Stimulated activated effector memory CD8-positive, alpha-beta T cell treated with anti-CD3 and anti-CD28 coated beads, Interleukin-12 subunit alpha, Interleukin-12 subunit beta, amount 100 ng/mL, for 72 hours (primary cell): ENCODE measurements at places on chromosomes 5 and 9.
A peak's percentile ranks its signal among the peaks of the same experiment; 100 is the strongest.

GRCh38 chr5:141121563-141121962 is at the start of gene PCDHB4:
Gene PCDHB4 (plus strand): TSS chr5:141121818. CDS start chr5:141121999, 181 bp downstream.
- no peak for DNase-seq

- DNase-seq, result no peak
Measured at GRCh38 chr5:35859101-35859661, 2.5 kb downstream of the IL7R start.

DNA sequence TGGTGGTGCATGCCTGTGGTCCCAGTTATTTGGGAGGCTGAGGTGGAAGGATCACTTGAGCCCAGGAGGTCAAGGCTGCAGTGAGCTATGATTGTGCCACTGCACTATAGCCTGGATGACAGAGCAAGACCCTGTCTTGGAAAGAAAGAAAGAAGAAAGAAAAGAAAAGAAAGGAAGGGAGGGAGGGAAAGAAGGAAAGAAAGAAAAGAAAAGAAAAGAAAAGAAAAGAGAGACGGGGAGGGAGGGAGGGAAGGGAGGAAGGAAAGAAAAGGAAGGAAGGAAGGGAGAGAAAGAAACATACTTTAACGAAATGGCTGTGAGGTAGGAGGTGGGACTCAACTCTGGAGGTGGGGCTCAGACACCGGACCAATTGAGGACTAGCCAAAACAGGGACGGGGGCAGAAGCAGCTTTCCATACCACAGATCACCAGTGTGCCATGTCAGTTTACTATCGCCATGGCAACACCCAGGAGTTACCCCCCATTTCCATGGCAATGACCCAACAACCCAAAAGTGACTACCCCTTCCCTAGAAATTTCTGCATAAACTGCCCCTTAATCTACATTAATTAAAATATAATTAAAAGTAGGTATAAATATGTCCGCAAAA is 21.3 kb downstream of the PTGES start:
- no peak for DNase-seq

GRCh38 chr9:72743836-72744235 is 209.0 kb downstream of the ALDH1A1 start:
- DNase-seq, result no peak

GRCh38 chr9:22405869-22406659 is 40.6 kb upstream of the DMRTA1 start:
- no peak for DNase-seq

DNA sequence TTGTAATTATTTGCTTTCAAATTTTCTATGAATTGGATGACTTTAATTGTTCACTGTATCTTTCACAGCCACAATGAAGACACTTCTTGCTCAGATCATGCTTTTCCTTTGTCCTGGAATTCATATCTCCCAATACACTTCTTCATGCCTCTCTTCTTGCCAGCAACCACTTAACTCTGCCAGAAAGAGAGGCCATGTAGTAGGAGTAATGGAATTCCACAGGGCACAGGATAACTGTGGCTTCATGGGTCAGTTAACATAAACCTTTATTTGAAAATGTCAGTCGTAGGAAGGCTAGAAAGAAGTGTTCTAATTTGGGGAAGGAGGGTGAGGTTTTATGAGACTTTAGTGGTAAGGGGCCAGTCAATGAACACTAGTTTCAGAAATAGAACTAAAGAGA is 190.3 kb downstream of the TMEM167A start:
- no peak for DNase-seq

- DNase-seq, result no peak
Measured at GRCh38 chr5:11477786-11478185, 426.5 kb downstream of the CTNND2 start.

DNA sequence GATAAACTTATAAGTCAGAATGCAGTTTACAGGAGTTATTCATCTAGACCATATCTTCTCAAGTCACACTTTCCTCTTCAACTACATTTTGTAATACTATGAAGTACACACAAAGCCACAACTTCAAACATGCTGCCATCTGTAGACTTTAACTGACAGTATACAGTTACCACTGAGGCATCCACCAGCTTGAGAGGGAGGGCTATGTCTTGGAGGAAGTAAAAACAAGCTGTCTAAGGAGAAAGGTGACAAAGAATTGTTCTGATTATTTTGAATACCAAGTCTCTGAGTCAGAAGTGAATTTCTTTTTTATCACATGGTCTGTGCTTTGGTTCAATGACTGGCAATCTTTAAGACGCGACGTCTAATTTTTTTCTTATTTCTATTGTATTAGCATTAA is 97.6 kb upstream of the CDH10 start:
- DNase-seq, result no peak

GRCh38 chr5:91121347-91121993 is 261.6 kb downstream of the ARRDC3 start:
- no peak for DNase-seq

GRCh38 chr5:36373527-36374086 is 71.9 kb upstream of the RANBP3L start:
- DNase-seq, result no peak

DNA sequence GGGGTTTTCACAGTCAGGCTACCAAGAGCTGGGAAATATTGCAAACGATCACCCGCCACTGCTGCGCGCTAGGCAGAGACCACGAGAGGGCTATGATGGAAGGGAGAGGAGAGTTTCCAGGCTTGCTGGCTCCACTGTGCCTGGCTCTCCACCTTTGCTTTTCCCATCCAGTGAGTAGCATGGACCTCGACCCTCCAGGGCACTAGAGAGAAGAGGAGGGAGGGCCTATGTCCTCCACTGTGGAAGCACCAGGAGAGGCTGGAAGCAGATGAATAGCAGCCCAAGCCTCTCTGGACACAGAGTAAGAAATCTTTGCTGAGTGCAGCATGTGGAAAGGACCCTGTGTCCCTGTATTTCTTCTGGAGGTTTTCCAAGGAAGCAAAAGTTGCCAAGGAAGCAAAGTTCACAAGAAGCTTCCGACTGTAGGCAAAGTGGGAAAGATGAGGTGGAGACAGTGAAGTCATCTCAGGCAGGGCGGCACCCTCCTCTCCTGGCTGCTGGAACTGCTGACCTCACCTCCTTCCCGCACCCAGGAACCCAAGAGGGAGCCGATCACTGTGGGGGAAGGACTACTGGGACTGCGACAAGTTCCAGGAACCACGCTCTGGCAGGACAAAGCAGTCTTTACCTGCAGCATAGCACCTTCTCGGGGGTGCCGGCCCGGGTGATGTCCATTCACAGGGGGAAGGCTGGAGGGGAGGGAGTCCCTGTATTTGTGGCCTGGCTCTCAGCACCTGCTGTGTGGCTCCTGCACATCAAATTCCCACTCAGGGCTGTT is 79.6 kb downstream of the CSNK1A1 start:
- no peak for DNase-seq

DNA sequence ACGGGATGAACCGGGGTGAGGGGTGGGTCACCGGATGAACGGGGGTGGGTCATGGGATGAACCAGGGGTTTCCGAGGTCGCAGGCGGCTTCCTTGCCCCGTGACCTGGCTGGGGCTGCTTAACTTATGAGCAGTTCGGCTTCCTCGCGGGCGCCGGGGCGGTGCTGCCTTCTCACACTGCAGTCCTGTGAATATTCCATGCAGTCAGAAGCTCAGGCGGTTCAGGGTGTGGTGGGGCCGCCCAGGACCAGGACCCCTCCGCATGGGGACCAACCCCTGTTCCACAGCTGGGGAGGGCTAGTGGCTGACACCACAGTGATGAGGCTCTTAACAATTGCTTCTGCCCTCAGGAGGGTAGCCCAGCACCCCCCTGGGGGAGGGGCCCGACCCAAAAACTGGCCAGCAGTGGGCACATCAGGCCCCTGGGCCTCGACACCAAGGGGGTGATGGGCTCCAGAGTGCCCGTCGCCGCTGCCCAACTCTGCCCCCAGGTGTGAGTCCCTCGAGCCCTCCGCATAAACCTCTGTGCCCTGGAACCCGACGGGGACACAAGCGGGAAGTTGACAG is 30.9 kb upstream of the SLC9A3 start:
- no peak for DNase-seq

- no peak for DNase-seq
Measured at GRCh38 chr5:59146729-59147128, 563.9 kb downstream of the RAB3C start.

- DNase-seq, result peak; percentile 59
Measured at GRCh38 chr5:171419688-171420430, 412 bp downstream of the FGF18 start.

DNA sequence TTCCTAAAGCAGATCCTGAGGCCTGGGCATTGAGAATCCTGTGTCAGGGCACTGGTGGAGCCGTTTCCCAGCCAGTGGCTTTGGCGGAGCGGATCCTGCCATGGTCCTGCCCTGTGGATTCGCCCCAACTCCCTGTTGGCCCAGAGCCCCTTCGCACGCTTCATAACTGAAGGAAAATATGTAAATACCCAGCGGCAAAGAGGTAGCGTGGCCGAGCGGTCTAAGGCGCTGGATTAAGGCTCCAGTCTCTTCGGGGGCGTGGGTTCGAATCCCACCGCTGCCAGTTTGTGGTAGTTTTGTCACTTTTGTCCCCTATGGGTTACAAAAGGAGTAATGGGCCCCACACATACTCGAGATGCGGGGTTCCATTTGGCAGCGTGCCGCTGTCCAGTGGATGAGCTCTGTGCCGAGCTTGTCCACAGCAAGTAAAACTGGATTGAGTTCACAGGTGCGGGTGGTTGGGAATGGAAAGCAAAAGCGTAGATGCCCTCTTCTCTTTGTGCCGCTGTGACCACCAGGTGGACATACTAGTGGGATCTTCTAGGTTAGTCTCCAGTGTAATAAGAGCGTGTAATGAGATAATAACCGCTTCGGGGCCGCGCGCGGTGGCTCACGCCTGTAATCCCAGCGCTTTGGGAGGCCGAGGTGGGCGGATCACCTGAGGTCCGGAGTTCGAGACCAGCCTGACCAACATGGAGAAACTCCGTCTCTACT is 17.3 kb downstream of the TRIM7 start:
- peak; percentile 48 for DNase-seq

GRCh38 chr5:163433271-163433670 is 4.1 kb upstream of the CCNG1 start:
- no peak for DNase-seq

DNA sequence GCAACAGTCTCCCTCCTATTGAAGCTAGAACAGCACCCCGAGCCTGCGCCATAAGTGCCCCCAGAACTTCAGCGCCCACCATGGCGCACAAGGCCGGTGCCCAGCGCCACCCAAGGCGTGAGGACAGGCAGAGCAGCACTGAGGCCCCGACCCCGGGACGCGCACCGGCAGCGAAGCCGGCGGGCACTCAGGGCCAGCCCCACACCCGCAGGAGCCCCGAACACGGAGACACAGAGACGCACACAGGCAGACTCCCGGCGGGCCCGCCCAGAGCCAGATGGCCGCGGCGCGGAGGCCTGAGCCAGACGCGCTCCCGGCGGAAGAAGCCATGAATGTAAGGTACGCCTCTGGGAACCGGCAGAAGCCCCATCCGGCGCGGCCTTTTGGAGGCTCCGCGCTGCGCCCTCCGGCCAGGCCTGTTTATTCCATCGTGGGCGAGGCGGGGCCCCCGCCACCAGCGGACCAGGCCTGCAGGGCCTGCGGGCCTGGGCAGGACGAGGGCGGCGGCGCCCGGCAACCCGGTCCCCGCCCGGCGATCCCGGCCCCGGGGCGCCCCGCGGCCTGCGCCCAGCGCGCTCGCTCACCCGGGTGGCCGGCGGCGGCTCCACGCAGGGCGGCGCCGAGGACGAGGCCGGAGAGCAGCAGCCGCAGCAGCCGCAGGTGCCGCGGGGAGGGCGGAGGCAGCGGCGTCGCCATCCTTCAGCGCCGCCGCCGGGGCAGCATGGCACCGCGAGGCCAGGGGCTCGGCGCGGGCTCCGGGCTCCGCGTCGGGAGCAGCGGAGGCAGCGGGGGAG is 486 bp downstream of the NPDC1 start:
- DNase-seq, result no peak

GRCh38 chr9:90432951-90433350 is 209.7 kb downstream of the DIRAS2 start:
- DNase-seq, result no peak

GRCh38 chr5:15615859-15616258 is 115.9 kb downstream of the FBXL7 start:
- no peak for DNase-seq

DNA sequence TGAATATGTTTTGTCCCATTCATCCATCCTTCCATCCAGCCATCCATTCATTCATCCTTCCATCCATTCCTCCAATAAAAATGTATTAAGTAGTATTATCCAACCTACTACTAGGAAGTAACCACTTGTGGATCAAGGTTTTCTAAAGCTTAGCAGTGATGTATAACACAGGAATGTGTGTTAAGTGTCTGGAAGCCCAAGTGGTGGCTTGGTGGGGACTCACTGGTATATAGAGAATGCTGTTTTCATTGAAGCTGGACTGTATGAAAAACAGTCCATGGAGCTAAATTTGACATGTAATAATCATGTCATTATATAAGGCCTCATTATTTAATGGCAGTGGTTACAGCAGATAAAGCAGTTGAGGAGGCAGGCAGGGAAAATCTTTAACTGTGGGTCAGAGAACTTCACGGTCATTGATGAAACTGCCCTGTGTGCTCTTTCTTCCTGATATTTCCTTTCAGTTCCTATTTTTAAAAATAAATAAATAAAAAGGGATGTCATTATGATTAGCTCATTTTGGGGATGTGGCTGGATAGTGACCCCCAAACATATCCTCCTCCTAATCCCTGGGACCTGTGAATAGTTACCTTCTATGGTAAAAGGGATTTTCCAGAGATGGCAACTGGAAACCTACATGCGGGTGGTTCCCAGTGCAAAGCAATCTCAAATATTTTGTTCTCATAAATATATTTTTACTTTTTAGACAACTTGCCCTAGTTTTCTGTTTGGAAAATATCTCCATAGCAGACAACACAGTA is 82.3 kb downstream of the DAPK1 start:
- no peak for DNase-seq

- no peak for DNase-seq
Measured at GRCh38 chr5:42632354-42632900, 124.2 kb upstream of the CCDC152 start.

DNA sequence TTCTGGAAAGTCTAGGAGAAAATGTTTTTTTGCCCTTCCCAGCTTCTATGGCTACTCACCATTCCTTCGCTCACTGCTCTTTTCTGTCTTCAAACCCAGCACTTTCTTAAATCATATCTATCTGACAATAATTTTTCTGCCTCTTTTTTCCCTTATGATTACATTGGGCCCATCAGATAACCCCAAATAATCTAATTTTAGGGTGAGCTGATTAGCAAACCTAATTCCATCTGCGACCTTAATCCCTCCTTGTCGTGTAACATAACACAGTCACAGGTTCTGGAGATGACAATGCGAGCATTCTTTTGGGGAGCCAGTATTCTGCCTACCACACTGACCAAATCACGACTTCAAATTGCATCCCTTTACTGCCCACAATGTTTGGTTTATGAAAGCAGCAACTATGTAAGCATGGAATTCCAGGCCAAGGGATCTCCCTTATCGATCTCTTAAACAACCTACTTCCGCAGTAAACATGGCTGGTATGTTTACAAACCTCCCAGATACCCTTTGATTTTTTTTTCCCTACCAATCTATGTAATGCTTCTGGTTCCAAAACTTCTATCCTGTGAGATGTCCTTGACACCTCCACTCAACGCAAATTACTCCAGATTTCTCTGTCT is 2122.2 kb downstream of the MAT2B start:
- DNase-seq, result no peak
